ENCODE measurements at places on chromosomes 2 and 18.

GRCh38 chr2:74528600-74529356 is 728 bp downstream of the AUP1 start:
- DNase-seq: no peak

DNA sequence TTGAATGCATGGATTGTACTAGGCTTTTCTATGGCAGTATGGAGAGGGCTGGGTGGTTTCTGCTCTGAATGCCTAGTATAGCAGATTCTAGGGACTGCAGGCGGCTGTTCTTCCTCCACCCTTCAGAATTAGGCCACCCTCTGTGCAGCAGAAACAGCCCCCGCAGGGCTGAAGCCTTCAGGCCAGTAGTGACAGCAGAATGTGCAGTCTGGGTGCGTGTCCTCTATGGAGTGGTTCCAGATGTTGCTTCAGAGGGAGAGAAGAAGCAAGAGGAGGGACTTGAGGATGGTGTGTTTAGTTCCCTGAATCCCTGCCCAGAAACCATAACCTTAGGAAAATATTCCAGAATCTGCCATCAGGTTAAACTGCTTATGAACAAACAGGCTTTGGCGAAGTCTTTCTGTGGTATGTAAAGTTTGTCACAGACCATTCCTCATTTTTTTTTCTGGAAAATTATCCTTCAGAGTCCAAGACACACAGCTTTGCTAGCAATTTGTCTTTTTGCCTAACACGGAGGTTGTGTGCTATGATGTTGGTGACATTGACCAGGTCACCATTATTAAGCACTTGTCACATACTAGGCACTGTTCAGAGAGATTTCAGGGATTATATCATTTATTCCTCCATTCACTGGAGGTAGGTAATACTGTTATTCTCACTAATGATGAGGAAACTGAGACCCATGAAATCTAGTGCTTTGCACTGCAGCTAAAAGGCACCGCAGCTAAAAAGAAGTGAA is 21.1 kb downstream of the CASP10 start:
- DNase-seq: no peak

DNA sequence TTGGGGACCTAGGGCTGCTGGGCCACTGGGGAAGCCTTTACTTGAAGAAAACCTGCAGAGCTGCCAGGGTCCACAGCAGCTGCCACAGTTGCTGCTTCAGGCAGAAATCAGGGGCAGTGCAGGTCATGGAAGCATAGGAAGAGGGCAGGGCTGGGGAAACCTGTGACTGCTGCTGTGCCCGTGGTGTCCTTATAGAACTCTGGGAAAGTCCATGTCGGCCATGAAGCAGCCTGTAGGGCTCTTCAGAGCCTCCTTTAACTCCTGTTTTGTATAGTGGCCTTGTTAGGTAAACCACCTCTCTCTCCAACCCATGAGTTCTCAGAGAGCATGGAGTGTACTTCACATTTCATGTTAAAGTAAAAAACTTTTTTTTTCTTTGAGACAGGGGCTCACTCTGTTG is 62.1 kb downstream of the SMAD4 start:
- DNase-seq: no peak

DNA sequence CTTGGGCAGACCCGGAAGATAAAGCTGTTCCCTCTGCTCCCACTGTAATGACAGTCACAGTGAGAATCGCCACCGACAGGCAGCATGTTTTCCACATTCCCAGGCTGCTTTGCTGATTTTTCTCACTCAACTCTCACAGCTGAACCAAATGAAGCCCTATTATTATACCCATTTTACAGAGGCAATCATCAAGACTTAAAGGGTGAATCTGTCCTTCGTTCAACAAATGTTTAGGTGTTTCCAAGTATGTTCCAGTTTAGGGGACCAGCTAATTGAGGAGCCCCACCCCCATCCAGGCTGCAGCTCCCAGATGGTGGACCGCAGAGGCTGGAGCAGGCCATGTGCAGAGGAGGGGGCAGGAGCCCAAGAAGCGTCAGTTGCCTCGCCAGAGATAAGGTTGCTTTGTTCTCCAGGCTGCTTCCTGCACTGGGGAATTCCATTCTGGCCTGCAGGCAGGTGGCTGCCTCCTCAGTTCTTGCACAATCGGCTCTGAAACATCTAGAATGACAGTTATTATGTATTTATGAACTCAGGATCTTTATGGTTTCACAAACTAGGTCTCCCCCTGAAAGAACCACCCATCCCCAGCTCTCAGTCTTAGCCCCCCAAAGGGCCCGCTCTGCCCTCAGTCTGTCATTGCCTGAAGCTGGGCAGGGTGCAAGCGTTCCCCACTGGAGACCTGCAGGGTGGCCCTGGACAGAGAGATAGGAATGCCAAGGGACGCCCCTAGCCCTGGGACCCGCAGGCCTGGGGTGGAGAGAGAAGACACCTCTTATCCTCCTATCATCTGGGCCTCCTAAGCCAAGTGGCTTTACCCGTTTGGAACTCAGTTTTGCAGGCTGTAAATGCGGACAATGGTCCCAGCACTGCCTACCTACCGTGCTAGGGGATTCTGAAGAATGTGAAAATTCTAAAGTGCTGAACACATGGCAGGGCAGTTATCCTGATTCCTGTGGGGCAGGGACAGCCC is 49.1 kb upstream of the MYCN start:
- DNase-seq: no peak

- no peak for DNase-seq
Measured at GRCh38 chr2:84766791-84767190, 114.1 kb downstream of the TRABD2A start.

- DNase-seq: no peak
Measured at GRCh38 chr2:195662138-195662537, 5.1 kb downstream of the SLC39A10 start.

- no peak for DNase-seq
Measured at GRCh38 chr2:54444503-54444902, 11.6 kb upstream of the SPTBN1 start.

DNA sequence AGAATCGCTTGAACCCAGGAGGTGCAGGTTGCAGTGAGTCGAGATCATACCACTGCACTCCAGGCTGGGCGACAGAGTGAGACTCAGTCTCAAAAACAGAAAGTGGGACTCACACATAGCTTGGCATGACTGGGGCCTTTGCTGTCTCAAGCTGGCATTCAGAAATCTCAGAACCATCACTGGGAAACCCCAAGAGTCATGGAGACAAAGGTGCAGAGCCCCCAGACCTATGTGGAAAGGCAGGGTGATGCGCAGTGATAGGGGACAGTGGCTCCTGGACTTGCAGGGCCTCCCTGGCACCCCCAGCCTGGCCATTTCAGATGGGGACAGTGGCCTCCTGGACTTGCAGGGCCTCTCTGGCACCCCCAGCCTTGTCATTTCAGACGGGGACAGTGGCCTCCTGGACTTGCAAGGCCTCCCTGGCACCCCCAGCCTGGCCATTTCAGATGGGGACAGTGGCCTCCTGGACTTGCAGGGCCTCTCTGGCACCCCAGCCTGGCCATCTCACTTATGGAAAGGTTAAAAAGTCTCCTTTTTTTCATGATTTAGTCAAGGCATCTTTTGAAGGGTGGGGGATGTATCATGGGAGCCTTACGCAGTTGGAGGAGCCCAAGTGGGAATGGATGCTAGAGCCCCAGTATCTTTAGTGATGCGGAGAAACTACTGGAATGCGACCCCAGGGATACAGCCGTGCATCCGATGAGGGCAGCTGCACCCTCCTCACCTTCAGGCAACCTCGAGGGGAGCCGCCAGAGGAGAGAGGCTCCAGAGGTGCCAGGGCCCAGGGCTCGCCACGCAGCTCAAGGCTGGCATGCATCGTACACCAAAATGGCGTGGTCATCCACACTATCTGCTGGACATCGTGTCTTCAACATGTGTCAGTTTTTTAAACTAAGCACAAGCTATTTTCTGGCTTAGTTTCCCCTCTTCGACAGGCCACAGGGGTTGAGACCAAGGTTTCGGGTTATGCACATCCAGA is 30.5 kb downstream of the ZNF516 start:
- DNase-seq: no peak

GRCh38 chr18:11655606-11655932 is 33.5 kb upstream of the GNAL start:
- no peak for DNase-seq

DNA sequence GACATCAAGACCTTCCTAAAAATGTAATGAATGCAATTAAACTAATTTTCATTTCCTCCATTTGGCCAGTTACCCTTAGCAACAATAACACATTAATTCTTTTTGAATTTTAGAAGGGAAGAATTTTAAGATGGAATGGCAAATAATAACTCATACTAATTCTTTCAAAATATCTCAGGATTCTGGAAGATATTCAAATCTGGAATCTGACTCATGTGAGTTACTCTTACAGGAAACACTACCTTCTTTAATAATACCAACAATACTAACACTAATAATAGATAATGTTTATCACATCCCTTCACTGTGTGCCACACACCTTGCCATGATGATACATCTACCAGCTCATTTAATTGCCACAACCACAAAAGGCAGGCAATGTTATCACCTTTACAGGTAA is 46.4 kb downstream of the ZNF521 start:
- no peak for DNase-seq

DNA sequence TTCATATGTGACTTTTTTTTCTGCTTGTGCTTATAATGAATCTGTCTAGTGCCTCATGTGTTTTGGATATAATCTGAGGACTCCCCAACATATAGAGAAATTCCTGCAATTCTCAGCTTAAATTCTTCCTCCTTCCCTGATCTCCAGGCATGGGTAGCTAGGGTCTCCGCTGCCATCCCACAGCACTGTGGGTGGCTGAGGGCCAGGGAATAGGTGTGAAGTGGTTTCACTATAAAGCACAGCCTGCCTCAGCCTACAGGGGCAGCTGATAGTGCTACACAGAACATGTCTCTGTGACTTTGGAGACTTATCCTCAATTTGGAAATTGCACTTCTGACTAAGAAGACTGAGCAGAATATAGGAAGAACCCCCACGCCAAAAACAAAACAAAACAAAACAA is 137.3 kb upstream of the NABP1 start:
- DNase-seq: no peak

DNA sequence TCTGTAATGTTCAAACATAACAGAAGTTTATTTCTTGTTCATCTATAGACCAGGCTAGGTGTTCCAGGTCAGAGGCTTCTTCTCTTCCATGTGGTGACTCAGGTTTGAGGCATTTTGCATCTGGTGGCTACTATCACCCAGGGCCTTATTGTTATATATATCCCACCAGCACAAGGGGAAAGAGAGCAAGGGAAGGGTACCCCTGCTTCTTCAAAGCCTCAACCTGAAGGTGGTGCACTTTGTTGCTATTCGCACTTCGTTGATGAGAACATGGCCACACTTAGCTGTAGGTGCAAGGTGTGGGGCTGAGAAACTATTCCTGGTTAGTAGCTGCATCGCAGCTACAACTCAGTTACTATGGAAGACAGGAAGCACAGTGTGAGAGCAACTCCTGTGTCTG is 27.4 kb upstream of the SLC3A1 start:
- DNase-seq: no peak

- DNase-seq: no peak
Measured at GRCh38 chr2:26298638-26299393, 47.1 kb upstream of the SELENOI start.

- no peak for DNase-seq
Measured at GRCh38 chr18:41974796-41975201, 19.8 kb downstream of the PIK3C3 start.

DNA sequence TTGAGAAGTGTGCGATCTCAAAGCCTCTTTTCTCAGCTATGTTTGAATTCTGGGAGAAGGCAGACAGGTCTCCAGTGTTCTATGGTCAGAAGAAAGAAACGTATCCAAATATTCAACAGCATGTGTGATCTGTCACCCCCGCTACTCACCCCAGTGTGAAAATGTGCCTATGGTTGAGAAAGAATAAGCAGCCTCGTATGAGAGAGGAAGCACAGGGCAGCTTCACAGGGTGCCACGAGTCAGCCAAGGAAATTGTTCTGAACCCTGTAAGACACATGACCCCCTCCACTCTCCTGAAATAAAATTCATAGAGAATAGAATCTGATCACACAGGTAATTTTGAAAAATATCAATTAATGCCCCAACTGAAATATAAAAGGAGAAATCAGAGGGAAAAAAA is 8.0 kb upstream of the SF3B1 start:
- DNase-seq: no peak

- DNase-seq: no peak
Measured at GRCh38 chr2:158756976-158757375, 38.1 kb upstream of the DAPL1 start.

- no peak for DNase-seq
Measured at GRCh38 chr2:11915650-11916049, 169.2 kb downstream of the LPIN1 start.

Data from NCI-H1417 treated with DMSO at 0.1 percent for 48 hours (cell line).